ENCODE measurements at places on chromosomes 5 and 9.

DNA sequence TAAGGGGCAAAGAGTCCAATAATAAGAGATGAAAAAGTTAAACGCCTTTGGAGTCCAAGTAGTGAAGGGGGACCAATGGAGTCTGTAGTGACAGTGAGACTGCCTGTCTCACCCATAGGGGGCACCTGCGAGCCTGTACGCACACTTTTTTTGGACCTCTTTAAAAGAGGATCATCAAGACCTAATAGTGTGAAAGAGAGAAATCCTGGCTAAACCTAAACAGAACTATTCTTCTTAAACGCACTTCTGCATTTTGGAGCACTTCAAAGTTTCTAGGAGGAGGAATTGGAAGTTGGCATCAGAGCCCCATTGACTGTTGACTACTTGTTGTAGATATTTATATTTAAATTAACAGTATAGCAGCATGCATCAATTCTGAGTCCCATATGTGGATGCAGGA lies 636.1 kb upstream of the KLF4 start:
- DNase-seq, result no peak

- no peak for DNase-seq
Observed at GRCh38 chr5:111635151-111635902, 121.7 kb downstream of the NREP start.

GRCh38 chr5:167352801-167353200 lies 938.6 kb upstream of the WWC1 start:
- no peak for DNase-seq

DNA sequence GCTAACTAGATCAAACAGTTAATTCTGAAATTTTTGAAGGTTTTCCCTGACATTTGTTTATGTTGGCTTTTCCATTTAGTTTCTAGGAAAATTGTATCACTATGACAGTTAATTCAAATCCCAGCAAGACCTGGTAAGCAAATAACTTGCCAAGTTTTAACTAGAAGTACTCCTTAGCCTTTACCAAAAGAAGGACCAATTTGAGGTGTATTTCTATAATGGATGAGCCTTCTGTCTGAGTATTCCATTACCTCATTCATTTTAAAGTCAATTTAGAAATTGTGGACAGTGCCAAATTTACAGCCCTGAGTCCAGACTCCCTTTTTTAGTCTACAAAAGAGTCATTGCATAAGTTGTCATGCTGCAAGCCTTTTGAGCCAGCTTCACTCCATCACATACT lies 687.6 kb downstream of the CETN3 start:
- DNase-seq, result no peak

GRCh38 chr5:169934990-169935389 lies 45.3 kb downstream of the INSYN2B start:
- DNase-seq, result no peak

DNA sequence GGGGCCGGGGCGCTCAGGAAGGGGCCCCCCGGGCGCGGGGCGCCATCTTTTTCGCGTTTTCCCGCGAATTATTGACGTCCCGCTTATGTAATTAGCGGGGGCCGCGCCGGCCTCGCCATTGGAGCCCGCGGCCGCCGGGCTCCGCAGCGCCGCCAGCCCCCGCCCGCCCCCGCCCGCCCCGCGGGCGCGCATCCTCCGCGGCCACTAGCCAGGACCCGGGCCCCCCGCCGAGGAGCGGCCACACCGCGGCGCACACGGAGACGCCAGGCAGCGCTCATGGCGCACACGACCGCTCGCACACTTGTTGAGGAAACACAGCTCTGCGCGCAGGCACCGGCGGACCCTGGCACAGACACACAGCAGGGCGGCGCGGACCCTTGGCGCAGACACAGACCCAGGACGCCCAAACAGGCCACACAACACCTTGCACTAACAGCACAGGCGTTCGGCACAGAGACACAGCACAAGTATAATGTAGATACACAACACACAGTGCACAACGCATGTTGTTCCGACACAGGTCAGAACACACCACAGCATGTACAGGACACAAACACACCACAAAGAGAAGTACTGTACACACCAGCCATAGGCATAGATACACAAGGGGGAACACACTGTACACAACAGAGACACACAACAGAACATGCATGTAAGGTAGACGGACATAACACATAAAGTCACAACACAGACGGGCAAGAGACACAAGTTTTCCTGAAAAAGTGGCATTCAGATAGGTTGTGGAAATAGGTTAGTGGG lies 467 bp upstream of the PHF19 start:
- DNase-seq, result no peak

GRCh38 chr5:142115937-142116614 lies 7.5 kb downstream of the NDFIP1 start:
- no peak for DNase-seq

All from retinal pigment epithelial cell (primary cell).